Neuronal stem cell (in vitro differentiated cells): ENCODE measurements at places on chromosomes 3 and 15.

DNA sequence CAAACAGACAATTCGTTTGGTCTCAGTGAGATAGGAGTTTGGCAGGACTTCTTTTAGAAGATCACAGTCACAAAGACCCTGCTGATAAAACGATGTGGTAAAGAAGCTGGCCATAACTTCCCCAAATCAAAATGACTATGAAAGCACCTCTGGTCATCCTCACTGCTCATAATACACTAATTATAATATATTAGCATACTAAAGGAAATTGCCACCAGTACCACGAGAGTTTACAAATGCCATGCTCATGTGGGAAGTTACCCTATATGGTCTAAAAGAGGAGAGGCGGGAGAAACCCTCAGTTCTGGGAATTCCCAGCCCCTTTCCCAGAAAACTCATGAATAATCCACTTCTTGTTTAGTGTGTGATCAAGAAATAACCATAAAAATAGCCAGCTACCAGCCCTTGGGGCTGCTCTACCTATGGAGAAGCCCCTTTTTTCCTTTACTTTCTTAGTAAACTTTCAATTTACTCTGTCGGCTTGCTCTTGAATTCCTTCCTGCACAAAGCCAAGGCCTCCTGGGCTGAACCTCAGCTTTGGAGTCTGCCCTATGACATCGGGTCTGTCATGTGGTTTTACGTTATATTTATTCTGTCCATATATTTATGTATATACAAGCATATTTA lies 115.8 kb upstream of the IGSF10 start:
- no peaks in the 10 kb centered on the region for H3K36me3 ChIP-seq
- H3K27me3 ChIP-seq = no peaks in the 10 kb centered on the region
- H3K27ac ChIP-seq = no peak overlapping the region
- DNase-seq = no peak
- no peak overlapping the region for H3K4me3 ChIP-seq
- no peaks in the 10 kb centered on the region for H3K4me1 ChIP-seq

GRCh38 chr3:13025090-13025489 lies 48.1 kb downstream of the IQSEC1 start:
- no peaks in the 10 kb centered on the region for H3K27me3 ChIP-seq
- H3K27ac ChIP-seq = no peak overlapping the region
- no peaks in the 10 kb centered on the region for H3K36me3 ChIP-seq
- peaks cover 26% of the 10 kb centered on the region for H3K4me1 ChIP-seq
- no peak for DNase-seq
- no peak overlapping the region for H3K4me3 ChIP-seq

GRCh38 chr3:142861926-142862325 lies 27.0 kb downstream of the PCOLCE2 start:
- peaks cover 10% of the 10 kb centered on the region for H3K27me3 ChIP-seq
- no peak overlapping the region for H3K4me3 ChIP-seq
- no peaks in the 10 kb centered on the region for H3K36me3 ChIP-seq
- no peaks in the 10 kb centered on the region for H3K4me1 ChIP-seq

DNA sequence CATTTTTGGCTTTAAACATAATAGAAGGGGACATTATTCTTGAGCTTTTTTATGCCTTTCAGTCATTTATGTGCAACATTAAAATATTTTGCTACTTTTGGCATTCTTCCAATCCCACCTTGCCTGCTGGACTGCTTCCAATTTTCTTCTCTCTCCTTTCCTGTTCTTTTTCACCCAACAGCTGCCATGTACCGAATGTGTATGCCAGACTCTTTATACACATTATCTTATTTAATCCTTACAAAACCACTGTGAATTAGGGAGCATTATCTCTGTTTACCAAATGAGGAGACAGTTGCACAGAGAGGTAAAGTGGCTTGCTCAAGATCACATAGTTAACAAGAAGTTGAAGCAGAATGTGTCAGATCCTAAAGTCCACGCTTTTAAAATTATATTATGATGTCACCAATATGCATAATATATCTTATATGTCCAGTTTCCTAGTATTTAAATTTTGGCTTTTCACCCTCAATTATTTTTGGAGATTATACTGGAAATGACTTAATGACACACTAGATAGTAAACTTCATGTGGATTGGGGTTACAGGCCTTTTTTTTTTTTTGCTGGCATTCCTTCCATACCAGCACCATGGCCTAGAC lies 231.5 kb downstream of the THRB start:
- no peaks in the 10 kb centered on the region for H3K4me1 ChIP-seq
- no peak for DNase-seq
- H3K4me3 ChIP-seq = no peak overlapping the region
- no peak overlapping the region for H3K27ac ChIP-seq
